ENCODE measurements at places on chromosomes 1 and 21.
A peak's percentile ranks its signal among the peaks of the same experiment; 100 is the strongest.

- no peak for DNase-seq
These were observed at the start of gene FAM131C for GRCh38 chr1:16073490-16074119. Gene FAM131C, minus strand, starts transcription at chr1:16073651. Its CDS starts 209 bp downstream, at chr1:16073442.

DNA sequence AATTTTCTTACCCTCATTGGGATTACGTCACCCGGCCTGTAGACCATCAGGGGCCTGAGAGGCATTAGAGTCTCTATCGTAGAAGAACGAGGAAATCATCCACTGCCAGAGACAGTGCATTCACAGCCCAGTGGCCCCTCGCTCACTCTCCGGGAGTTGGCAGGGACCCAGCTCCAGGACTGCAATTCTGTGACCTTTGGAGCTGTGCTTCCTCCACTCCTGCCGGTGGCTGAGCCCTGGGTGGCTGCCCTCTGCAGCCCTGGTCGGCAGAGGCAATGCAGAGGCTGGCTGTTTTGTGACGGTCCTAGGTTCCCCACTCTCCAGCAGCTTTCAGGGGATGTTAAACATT, 12.7 kb downstream of the SLC37A1 start:
- no peak for DNase-seq

DNA sequence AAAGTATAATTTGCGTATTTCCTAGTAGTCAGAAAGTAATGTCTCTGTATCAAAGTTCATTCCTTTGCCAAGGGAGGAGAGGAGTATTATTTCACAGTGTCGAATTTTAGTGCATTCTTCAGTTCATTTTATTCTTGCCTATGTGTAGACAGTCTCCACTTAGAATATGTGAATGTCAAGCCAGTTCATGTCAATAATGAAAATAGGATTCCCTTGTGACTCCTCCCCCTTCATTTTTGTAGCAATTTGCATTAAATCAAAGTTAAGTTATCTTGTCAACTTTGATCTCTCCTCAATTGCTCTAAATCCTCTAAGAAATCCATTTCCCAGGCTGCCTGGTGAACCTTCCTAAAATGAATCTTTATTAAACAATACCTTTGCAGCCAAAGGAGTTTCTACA, 179.1 kb downstream of the SLC44A5 start:
- no peak for DNase-seq

DNA sequence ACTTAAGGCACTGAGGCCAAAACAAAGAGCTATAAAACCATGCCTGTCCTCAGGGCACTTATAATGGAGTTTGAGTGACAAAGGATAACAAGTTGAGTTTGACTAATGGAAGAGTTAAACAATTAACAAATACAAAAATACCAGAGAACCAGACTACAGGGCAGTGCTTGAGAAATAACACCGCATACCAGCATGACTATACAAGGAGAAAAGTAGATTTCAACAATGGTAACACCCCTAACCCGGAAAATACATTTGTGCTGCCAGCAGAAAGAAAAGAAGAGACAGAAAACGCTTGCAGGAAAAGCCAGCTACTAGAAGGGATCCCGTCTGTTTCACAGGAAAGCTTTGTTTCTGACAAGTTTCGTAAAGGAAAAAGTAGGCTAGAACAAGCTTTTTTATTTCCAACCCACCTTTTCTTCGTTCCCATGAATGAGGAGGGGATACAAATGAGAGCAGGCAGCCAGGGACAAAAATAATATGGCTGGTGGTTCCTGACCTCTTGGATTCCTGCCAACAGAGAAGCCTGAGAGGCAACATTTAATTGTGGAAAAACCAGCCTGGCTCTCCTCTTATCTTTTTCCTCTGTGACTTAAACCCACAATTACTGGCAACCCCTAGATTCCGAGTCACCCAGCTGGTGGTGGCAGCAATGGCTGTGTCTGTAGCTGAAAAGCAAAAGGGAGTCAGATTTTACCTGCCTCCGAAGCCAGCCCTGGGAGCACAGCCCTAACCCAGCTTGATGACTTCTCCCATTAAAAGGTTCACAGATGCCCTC, 56.5 kb downstream of the WLS start:
- DNase-seq, result peak; percentile 43

DNA sequence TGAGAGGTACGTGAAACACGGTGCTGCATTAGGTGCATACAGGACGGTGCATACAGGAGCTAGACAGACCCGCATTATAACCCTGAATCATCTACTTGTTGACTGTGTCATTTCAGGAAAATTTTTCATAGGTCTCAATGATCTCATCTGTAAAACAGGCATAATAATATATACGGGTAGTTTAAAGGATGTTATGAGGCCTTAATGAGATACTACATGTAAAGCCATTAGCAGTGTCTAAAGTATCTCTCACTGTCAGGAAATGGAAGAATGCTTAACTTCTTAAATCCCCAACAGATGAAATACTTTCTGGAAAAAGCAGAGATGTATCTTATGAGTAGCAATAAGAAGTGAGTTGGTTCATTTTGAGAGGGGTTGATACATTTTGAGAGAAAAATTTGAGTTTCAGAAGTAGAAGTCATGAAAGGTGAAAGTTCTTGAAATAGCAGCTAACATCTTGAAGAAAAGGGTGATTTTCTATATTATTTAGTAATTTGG, 669.6 kb downstream of the PTPRC start:
- no peak for DNase-seq

DNA sequence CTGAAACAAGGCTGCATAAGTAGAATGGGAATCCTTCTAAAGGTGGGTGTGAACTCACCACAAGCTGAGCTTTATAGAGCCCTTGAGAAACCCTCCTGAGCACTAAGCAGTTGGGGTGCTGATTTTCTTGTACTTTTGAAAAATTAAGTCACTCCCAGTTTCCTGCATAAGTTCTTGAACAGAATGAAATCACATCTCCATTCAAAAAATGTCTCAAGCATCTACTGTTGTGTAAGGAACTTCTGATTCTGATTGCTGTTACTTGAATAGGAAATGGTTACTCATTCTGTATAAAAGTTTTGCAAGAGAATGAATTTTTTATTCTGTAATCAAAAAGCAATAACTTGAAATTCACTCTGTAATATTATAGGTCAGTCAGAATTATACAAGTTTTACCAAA, 50.8 kb upstream of the WNT2B start:
- DNase-seq, result peak; percentile 78

GRCh38 chr1:203500279-203500678, 6.3 kb downstream of the OPTC start:
- no peak for DNase-seq

GRCh38 chr21:26117324-26117971, 53.1 kb downstream of the APP start:
- DNase-seq, result no peak

DNA sequence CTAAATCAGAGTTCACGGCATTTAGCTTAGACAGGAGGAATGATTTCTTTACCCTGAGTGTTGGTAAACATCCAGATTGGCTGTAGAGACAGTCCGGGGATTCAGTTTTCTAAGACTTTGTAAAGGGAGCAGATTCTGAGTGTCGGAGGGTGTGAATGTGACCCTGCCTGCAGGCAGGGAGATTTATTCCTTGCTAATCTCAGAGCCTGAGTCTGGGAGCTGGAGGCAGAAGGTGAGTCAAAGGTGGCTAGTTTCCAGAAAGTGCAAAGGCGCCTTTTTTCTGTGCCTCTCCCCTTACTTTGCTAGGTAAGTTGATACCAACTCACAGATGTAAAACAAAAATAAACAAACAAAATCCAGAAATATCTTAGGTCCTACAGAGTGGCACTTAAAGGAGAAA, 11.7 kb downstream of the ATP1B1 start:
- no peak for DNase-seq

DNA sequence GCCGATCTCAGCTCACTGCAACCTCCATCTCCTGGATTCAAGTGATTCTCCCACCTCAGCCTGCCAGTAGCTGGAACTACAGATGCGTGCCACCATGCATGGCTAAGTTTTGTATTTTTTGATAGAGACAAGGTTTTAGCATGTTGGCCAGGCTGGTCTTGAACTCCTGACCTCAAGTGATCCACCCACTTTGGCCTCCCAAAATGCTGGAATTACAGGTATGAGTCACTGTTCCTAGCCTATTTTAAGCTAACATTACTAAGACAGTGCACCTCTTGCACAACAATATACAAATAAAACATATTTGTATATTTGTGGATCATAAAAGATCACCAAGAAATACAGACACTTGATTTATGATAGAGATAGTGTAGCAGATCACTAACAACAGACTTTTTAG, 139.1 kb downstream of the DUSP10 start:
- DNase-seq, result peak; percentile 56

DNA sequence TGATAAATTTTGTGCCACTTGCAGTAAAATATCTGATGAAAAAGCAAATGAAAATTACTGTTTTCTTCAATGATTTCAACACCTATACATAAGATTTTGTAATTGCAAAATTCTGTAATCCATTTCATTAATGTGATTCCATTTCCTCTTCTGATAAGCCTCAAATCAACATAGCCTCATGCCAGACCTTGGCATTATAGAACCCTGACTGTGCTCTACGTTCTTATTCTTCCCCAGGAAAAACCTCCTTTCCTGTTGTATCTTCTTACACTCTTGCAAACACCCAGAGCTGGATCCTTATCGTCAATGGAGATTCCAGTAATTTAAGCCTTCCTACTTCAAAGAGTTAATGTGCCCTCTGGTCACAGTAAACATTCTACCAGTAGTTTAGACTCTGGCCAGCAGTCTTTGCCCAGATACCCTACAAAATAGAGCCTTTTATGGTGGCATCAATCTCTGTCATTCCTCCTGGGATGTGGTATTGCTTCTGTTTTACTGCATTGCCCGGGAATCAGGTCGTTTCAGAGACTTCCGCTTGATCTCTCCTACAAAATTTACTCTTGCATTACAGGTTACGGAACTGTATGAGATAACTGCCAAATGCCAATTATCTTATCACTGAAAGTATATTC, 48.5 kb upstream of the CHRM3 start:
- DNase-seq, result no peak

DNA sequence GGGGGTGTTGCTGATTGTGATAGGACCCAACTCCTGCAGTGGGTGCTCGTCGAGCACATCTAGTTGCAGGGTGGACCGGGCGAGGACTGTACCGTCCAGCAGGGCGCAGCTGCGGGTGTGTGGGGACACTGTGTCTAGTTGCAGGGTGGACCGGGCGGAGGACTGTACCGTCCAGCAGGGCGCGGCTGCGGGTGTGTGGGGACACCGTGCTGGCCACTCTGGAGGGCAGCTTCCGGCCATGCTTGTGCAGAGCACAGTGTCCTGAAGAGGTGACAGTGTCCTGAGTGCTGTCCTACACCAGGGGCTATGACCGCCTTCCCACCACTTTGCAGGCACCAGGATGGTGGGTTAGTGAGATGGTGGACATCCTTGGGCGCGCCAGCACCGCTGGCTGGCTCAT, 4.6 kb upstream of the TRPM2 start:
- no peak for DNase-seq

DNA sequence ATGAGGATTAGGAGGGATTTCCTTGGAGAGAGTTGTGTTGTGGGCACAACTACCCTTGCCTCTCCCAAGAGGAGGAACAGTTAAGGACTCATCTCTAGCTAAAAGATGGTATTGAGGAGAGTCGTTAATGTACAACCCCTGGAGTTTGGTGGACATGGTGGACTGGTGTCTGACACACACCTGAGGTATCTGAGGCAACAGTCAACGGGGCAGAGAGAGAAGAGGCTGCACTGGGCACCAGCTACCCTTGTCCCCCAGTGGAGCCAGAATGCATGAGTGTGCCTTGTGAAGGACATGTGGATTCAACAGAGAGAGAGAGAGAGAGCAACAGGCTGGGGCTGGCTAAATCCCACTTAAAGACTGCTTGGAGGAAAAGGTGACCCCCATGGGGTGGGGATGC, 13.0 kb downstream of the RAB7B start:
- DNase-seq, result no peak

- DNase-seq, result no peak
These were observed 58.0 kb downstream of the NPHP4 start for GRCh38 chr1:5934058-5934884.

- no peak for DNase-seq
These were observed 91.3 kb downstream of the RPE65 start for GRCh38 chr1:68358439-68358838.

- DNase-seq, result no peak
These were observed 85.2 kb downstream of the HIVEP3 start for GRCh38 chr1:41833519-41834000.

- DNase-seq, result peak; percentile 57
These were observed 66.9 kb upstream of the LRIF1 start for GRCh38 chr1:111030590-111030989.

DNA sequence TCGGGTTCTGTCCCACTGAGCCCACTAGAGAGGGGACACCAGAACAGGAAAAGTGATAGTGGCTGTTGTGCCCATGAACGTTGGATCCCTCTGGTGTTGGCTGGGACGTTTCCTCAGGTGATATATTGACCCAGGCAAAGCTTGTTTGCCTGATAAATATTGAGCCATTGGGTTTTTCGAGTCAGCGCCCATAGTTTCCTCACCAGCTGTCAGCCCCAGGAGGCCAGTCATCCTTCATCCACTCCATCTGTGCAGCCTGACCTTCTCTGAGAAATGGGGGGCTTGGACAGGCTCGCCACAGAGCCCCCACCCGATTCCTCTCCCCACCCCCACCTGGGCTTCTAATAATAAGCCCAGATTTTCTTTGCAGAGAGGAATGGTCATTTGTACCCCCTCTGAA, 13.3 kb downstream of the DISP3 start:
- no peak for DNase-seq

DNA sequence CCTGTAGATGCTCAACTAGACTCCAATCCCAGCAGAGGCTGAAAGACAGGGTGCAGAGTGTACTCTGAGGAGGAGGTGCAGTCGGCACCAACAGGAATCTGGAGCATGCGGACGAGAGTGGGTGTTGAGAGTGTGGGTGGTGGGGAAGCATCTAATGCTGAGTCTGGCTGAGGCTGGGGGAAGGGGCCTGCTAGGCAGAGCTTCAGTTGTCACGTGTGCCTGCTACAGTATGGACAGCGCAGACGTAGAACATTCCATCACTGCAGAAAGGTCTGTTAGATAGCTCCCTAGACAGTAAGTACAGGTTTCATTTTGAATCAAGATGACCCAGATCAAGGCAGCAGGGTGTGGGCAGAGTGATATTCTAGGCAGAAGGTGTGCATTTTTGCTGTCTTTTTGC, 23.1 kb downstream of the SNAP47 start:
- DNase-seq, result no peak

GRCh38 chr21:46194374-46195334, 10.4 kb upstream of the SPATC1L start:
- no peak for DNase-seq

GRCh38 chr1:201100169-201100930, 11.9 kb downstream of the CACNA1S start:
- no peak for DNase-seq

DNA sequence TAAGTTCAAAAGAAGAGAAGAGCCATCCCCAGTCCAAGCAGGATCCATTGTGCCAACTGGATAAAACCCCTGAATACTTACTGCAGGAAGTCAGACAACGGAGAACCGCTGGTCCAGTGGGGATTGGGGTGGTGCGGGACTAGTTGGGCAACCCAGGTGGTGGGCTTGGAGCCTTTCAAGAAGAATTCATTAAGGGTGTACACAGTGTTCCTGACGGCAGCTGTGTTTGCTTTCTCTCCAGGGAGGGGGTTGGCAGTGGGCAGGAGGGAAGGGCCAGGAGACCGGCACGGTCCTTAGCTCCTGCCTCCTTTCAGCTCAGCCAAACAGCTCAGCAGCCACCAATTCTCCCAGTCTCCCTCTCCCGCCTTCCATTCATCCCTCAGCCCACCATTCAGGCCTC, 7.1 kb upstream of the CDK18 start:
- DNase-seq, result no peak

GRCh38 chr21:35227786-35228185, 178.7 kb upstream of the RUNX1 start:
- no peak for DNase-seq

GRCh38 chr1:175830500-175830899, 87.1 kb upstream of the TNR start:
- DNase-seq, result no peak

- DNase-seq, result no peak
These were observed 44.1 kb upstream of the RAB4A start for GRCh38 chr1:229226796-229227195.

Data from fibroblast of gingiva (primary cell).